CD4-positive, alpha-beta T cell (primary cell): ENCODE measurements at places on chromosomes 2 and 18. TPM values are rescaled to one million over a fixed set of nuclear protein-coding genes. Genes with fewer than 3 reads are reported as not detected.

Gene TNFRSF11A
- 1.7 TPM for total RNA-seq

GRCh38 chr18:40612356-40612755 lies 1342.7 kb upstream of the PIK3C3 start:
- no peaks in the 10 kb centered on the region for H3K36me3 ChIP-seq

GRCh38 chr2:123359636-123360035 lies 665.5 kb upstream of the CNTNAP5 start:
- no peak for DNase-seq
- no peaks in the 10 kb centered on the region for H3K4me1 ChIP-seq
- H3K27me3 ChIP-seq: no peaks in the 10 kb centered on the region
- no peaks in the 10 kb centered on the region for H3K36me3 ChIP-seq
- H3K27ac ChIP-seq: no peak overlapping the region
- no peak overlapping the region for H3K4me3 ChIP-seq

GRCh38 chr18:49590608-49591007 lies 28.8 kb downstream of the LIPG start:
- no peaks in the 10 kb centered on the region for H3K4me1 ChIP-seq
- no peak overlapping the region for H3K4me3 ChIP-seq
- H3K27ac ChIP-seq: no peak overlapping the region
- no peaks in the 10 kb centered on the region for H3K36me3 ChIP-seq
- H3K27me3 ChIP-seq: no peaks in the 10 kb centered on the region

DNA sequence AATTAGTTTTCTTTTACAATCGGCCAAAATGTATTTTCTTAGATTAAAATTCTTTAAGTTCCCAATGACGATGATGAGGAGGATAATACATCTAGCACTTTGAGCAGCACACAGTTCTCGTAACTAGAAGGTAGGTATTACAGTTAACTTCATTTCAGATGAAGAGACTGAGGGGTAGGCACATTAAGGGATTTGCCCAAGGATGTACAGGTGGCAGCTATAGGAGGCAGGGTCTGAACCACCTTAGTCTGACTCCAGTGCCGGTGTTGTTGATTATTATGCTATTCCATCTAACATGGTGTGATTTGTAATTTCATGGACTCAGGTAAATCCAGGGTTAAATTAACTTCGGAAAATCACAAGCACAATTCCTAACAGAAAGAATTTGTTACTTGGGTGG lies 1.1 kb downstream of the CD28 start:
- peaks cover 29% of the 10 kb centered on the region for H3K4me1 ChIP-seq
- H3K4me3 ChIP-seq: peak overlapping the region; percentile 81
- peak overlapping the region; percentile 82 for H3K27ac ChIP-seq
- H3K36me3 ChIP-seq: peaks cover 18% of the 10 kb centered on the region
- no peak for DNase-seq
- H3K27me3 ChIP-seq: no peaks in the 10 kb centered on the region

GRCh38 chr18:49651033-49651432 lies 89.2 kb downstream of the LIPG start:
- no peak overlapping the region for H3K4me3 ChIP-seq
- H3K4me1 ChIP-seq: no peaks in the 10 kb centered on the region
- DNase-seq: no peak
- no peaks in the 10 kb centered on the region for H3K27me3 ChIP-seq
- no peak overlapping the region for H3K27ac ChIP-seq
- H3K36me3 ChIP-seq: no peaks in the 10 kb centered on the region
